H9 (cell line): ENCODE measurements at places on chromosomes 11 and 22.

DNA sequence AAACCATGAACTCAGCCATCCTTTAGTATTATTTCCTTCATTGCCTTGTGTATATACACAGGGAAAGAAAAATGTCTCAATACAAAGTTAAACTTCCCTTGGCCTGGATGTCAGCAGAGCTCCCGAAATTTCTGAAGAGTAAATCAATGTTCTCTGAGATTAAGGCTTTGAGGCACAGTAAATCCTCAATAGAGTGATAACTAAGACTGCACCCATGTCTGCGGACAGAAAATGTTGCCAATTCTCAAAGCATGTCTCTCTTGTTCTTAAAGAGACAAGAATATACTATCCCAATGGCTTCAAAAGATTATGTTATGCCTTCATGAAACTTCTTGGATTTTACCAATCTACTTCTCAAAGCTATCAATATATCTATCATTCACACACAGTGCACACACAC, 1196.7 kb upstream of the TENM4 start:
- no peak for DNase-seq

- DNase-seq: no peak
Measured at GRCh38 chr11:44945666-44946065, 5.0 kb downstream of the TP53I11 start.

GRCh38 chr22:40753114-40753513, 66.0 kb downstream of the SLC25A17 start:
- no peak for DNase-seq

- DNase-seq: no peak
Measured at GRCh38 chr11:35040221-35040942, 98.6 kb upstream of the CD44 start.

- DNase-seq: no peak
Measured at GRCh38 chr11:103872748-103873147, 163.7 kb upstream of the DDI1 start.

DNA sequence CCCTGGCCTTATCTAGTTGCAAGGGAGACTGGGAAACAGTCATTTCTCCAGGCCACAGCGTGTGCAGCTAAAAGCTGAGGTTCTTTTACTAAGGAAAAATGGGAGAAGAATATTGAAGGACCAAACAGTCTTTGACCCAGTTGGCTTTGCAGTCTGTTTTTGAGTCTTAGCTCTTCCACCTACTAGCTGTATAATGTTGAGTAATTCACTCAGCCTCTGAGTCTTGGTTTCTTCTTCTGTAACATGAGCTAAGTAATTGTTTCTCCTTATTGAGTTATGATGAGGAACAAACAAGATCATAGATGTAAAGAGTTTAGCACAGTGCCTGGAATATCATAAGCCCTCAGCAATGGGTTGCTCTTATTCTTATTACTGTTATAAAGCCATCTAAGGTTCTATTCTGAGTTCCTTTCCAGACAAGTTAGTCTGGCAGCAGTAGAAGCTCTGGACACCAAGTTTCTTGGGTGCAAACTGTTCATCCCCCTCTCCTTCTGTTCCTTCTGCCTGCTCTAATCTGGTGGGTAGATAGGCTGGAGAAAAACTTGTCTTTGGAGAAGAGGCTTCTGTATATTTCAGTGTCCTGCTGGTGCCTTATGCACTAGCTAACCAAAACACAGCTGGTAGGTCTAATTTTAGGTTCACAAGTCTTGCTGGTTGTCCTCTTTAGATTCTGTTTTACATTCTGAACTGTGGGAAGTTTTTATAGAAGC, 13.5 kb downstream of the TRIM44 start:
- DNase-seq: no peak

GRCh38 chr11:116791002-116791812, 472 bp downstream of the APOA5 start:
- DNase-seq: peak; percentile 91

DNA sequence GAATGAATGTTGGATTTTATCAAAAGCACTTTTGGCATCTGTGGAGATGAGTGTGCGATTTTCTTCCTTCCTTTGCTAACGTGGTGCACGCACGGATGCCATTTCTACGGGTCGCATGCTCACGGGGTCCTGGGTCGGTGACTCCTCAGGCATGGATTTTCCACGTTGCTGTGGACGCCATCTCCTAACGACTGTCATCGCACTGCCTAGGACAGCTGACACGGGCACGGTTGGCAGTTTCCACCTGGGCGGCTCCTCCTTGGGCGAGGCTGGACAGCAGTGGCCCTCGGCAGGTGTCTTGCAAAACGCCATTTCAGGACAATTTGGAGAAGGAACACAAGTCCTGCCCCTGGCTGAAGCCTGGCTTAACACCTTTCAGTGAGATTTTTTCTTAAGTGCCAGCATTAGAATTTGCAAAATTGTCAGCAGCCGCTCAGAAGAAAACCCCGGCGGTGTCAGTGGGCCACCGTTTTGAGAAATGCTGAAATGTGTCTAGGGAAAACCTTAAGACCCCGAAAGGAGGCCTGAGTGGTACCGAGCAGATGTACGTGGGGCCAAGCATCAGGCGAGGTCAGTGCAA, 34.7 kb upstream of the TOLLIP start:
- DNase-seq: no peak

DNA sequence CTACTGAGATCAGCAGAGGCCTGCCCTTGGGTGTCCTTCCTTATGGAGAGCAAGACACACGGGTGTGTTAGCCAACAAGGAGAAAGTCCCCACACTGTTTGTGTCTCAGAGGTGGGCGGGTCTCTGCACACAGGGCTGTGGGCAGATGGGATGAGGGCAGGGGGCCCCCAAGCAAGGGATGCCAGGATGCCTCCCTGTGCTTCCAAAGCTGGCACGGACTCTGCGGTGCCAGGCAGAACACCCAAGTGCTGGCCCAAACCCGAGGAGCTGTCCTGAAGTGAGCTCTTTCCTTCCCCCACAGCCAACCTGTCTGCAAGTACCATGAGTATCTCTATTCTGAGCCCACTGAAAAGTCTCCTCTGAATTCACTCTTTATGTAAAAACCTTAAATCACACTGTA, 273.3 kb downstream of the CTTN start:
- DNase-seq: no peak

GRCh38 chr11:89583580-89583979, 92.4 kb upstream of the NOX4 start:
- DNase-seq: no peak

- DNase-seq: no peak
Measured at GRCh38 chr11:74321487-74322188, 10.2 kb upstream of the P4HA3 start.

GRCh38 chr11:130673698-130674097, 225.3 kb downstream of the ADAMTS15 start:
- DNase-seq: no peak

- no peak for DNase-seq
Measured at GRCh38 chr11:12361682-12362081, 15.7 kb upstream of the PARVA start.

DNA sequence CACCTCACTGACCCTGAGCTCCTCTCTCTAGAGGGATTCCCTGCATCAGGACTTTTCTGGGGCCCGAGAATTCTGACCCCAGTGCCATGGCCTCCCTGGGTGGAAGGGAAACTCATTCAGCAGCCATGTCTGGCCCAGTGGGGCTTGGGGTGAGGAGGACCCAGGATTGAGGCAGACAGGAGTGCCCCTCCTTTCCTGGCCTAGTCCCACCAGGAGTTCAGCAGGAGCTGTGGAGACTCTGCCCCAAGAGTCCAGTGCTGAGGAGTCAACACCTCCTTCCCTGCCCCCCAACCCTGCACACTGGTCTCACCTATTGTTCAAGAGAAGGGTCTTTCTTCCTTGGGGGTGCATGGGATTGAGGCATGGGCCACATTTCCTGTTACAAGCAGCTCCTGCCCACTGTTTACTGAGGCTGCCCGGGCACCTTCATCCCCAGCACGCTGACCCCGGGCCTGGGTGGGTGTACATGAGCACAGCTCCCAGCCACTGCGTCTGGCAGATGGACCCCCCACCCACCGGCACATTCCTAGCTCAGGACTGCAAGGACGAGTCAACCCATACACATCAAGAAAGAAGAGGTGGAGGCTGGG, 33.9 kb downstream of the ALX4 start:
- no peak for DNase-seq

DNA sequence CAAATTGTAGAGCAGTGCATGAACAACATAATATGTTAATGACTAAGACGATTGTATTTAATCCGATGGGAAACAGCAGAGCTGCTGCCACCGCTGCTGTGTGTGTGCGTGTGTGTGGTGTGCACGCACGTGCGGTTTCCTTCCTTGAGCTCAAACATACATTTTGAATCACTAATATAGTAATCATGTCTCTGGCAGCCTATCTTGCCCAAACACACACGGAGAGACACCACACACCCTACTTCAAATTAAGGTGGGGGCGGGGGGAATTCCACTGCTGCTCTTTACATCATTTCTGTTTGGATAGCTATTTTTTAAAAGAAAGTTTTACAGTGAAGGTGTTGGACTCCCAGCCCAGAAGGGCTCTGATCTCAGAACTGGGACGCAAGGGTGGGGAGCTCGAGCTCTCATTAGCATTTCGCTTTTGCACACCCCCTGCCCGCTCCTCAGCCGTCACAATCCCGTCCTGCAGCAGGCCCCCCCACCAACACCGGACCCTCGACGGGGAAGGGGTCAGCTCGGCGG, 651 bp upstream of the FAM83F start:
- DNase-seq: no peak

- no peak for DNase-seq
Measured at GRCh38 chr22:35662914-35663313, 14.7 kb downstream of the APOL6 start.

GRCh38 chr11:65593518-65594414, 1.8 kb downstream of the KCNK7 start:
- peak; percentile 72 for DNase-seq

DNA sequence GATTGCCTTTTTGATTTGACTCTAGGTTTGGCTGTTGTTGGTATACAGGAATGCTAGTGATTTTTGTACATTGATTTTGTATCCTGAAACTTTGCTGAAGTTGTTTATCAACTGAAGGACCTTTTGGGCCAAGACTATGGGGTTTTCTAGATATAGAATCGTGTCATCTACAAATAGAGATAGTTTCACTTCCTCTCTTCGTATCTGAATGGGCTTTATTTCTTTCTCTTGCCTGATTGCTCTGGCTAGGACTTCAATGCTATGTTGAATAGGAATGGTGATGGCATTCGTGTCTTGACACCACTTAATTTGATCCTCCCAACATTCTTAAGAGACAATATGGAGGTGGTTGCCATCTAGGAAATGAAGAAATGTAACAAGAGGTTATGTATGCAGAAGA, 388.1 kb upstream of the API5 start:
- no peak for DNase-seq

DNA sequence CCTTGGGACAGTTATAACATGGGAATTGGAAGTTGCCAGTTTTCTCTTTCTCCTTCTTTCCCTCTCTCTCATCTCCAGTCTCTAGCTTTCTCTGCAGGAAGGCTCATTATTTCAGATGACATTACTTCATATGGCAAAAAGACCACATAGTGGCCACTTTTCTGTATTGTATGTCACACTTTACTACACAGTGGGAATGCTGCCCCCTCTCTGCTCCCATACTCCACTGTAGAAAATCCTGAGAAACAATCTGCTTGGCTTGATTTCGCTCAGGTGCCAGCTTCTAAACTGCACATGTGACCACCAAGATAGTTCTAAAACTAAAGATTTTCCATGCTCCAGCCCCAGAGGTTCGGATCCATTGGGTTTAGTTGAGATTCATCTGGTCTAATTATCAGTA, 860.7 kb upstream of the CCDC90B start:
- no peak for DNase-seq

DNA sequence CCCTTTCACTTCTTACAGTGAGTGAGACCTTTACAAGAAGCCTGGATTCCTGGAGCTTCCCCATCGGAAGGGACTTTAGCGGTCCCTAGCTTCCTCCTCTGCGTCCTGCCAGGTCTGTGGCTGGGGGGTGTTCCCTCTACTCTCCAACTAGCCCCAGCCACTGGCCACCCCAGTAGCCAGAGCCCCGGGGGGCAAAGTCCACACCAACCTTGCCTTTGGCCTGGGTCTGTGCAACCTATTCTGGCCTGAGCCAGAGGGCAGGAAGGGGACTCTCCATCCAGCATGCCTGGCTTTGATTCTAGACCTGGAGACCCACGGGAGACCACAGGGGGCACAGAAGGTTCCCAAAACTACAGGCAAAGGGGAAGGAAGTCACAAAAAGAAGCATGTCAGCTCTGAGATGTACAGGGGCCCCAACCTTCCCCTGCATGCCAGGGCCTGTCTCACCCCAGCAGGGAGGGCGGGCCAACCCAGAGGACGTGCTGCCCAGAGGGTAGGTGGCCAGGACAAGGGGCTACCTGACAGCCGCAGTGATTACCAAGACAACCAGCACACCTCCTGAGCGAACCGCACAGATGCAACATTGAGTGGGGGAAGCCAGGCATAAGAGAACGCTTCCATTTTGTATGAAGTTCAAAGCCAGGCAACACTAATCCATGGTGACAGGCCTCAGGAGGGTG, 52.4 kb downstream of the DSCAML1 start:
- DNase-seq: no peak

DNA sequence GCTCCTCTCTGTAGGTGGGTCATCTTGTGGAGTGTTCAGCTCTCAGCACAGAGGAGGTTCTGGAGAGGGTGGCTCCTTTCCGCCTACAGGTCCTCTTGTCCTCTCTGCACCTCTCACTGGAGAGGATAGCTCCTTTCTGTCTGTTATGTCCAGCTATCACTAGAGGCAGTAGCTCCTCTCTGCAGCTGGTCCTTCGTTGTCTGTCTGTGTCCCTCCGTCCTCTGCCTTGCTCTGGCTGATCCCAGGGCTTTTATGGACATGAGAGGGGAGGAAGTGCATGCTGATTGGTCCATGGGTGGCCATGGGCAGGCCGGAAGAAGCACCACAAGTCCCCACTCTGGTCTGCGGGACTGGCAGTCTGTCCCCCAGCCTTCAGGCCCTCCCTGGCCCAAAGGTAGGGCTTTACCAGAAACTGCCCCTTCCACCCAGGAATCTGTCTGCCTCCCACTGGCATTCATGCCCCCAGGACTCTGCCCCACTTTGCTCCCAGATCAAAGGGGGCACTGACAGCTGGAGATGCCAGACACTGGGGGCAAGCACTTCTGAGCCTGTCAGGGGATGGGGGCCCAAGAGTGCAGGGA, 38.6 kb upstream of the CALCB start:
- DNase-seq: peak; percentile 45

- no peak for DNase-seq
Measured at GRCh38 chr11:126417091-126417862, 61.8 kb downstream of the ST3GAL4 start.

DNA sequence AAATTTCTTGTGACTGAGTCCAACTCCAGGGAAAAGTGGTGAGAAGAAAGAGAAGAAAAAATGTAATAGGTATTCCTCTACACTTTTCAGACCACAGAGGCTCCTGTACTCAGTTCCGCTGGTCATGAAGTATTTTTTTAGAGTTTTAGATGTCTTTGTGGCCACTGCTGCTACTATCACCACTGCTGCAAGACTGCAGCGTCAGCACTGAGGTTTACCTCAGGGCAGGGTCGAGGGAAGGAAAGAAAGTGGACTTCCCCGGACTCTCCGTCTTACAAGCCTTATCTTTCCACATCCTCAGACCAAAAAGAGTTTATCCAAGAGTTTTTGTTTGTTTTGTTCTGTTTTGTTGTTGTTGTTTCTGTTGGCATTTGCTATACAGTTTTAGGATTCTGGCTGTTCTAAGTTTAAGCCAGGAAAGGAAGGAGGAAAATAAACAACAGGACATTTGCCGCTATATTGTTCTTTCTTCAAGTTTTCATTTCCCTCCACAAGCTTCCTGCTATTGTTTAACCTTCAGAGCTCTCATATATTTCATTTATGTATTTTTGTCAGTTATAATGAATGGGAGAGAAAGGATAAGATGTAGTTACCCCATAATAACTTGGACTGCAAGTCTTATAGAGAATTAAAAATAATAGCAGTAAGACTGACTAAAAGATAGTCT, 919.3 kb downstream of the NTM start:
- no peak for DNase-seq
